Germinal center (tissue), 1 donor: ENCODE measurements at places on chromosomes 3 and 15.

DNA sequence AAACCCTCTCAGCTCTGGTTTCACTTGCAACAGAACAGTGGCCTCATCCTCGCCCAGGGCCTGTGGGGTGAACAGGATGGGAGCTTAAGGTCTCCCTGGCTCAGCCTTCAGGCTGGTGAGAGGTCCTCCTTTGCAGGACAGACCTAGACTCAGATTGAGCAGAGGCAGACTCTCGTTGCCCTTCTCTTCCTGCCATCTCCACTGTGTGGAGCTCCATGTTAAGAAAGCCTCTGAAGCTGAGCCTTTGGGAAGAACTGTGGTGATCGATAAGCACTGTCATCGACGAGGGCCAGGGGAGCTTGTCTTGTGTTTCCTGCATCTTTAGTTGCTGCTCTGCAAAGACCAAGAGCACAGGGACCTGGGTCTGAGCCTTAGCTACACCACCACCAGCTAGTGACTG is 37.8 kb upstream of the GRIP2 start:
- no peak for DNase-seq

DNA sequence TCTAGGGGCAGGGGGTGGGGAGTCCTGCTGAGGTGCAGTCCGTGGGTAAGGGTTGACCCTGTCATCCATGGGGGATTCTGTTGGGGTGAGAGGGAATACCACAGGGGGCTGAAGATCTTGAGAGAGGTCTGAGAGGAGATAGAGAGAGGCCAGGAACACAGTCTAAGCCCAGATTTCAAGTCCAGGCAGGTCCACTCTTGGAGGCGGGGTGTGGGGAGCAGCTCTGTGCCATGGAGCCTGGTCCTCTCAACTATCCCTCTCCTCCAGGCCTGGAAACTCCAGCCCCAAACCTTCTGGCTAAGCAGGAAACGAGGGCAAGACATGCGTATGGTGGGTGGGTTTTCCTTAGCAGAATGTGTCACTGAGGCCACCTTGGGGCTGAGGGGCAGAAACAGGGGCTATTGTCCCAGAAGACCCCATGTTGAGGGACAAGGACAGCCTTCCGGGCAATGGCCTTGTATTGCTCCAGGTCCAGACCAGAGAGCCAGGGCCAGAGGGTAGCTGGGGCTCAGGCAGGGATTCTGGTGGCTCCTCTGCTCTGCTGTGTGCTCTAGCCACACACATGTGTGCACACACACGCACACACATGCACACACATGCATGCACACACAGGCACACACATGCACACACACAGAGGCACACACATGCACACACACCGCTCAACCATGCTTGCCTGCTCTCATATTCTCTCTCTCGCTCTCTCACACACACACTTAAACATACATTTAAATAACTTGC is 48.6 kb upstream of the MAGEF1 start:
- DNase-seq: no peak

DNA sequence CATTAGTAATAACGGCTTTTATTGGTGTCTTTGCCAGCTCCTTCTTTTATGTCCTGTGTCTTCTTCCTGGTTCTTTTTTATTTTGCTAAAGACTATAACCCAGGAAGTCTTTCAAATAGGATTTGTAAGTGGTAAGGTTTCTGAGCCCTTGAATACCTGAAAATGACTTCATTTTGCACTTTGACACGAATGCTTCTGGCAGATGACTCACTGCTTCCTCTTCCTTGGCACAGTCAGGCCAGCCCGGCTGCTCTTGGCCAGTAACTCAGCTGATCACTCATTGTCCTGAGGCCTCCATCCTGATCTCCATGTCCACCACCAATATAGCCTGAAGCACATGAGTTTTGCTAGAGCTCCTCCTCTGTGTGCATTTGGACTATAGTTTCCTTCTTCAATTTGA is 48.7 kb upstream of the NR2E3 start:
- DNase-seq: no peak

- no peak for DNase-seq
Observed at GRCh38 chr3:45617430-45618080, 23.0 kb downstream of the LIMD1 start.

- no peak for DNase-seq
Observed at GRCh38 chr3:191761906-191762305, 300.9 kb downstream of the PYDC2 start.

GRCh38 chr15:71647487-71647808 is 162.9 kb upstream of the NR2E3 start:
- DNase-seq: no peak
